Subcutaneous adipose tissue (tissue), 4 donors: ENCODE measurements at places on chromosomes 13 and 19. TPM values are rescaled to one million over a fixed set of nuclear protein-coding genes. Genes with fewer than 3 reads are reported as not detected.

Gene KLK6
- total RNA-seq, result not detected

Gene CGB3
- total RNA-seq, result not detected

Gene ELAVL3
- total RNA-seq, result not detected

Gene DHDH
- total RNA-seq, result 1.1 TPM

Gene ZNF610
- total RNA-seq, result 1.5 TPM

Gene CACNG7
- total RNA-seq, result not detected

Gene TDRD3
- 33.2 TPM for total RNA-seq

Gene KISS1R
- not detected for total RNA-seq

Gene ZNF773
- total RNA-seq, result 15.1 TPM

Gene SULT2A1
- not detected for total RNA-seq

Gene ZNF528
- total RNA-seq, result 26.8 TPM

Gene PALM3
- not detected for total RNA-seq

Gene UTP14C
- total RNA-seq, result 19.6 TPM

Gene SYNGR4
- total RNA-seq, result not detected

Gene SIAH3
- not detected for total RNA-seq

Gene SYCN
- not detected for total RNA-seq

Gene SF3A2
- 59.3 TPM for total RNA-seq

Gene MISP
- total RNA-seq, result not detected

Gene DHRS12
- 22.3 TPM for total RNA-seq

Gene CYP4F2
- not detected for total RNA-seq

Gene FBN3
- not detected for total RNA-seq

Gene WDR87
- not detected for total RNA-seq

Gene MATK
- total RNA-seq, result 1.5 TPM

Gene WASF3
- 45.6 TPM for total RNA-seq

Gene KIR3DL3
- not detected for total RNA-seq
